Activated T-cell treated with anti-CD3 and anti-CD28 coated beads, Interleukin-2, amount 50 U/mL, for 4 hours (primary cell): ENCODE measurements at places on chromosomes 3 and 15.

- no peak for DNase-seq
Measured at GRCh38 chr3:24185738-24186384, 240.8 kb downstream of the NR1D2 start.

DNA sequence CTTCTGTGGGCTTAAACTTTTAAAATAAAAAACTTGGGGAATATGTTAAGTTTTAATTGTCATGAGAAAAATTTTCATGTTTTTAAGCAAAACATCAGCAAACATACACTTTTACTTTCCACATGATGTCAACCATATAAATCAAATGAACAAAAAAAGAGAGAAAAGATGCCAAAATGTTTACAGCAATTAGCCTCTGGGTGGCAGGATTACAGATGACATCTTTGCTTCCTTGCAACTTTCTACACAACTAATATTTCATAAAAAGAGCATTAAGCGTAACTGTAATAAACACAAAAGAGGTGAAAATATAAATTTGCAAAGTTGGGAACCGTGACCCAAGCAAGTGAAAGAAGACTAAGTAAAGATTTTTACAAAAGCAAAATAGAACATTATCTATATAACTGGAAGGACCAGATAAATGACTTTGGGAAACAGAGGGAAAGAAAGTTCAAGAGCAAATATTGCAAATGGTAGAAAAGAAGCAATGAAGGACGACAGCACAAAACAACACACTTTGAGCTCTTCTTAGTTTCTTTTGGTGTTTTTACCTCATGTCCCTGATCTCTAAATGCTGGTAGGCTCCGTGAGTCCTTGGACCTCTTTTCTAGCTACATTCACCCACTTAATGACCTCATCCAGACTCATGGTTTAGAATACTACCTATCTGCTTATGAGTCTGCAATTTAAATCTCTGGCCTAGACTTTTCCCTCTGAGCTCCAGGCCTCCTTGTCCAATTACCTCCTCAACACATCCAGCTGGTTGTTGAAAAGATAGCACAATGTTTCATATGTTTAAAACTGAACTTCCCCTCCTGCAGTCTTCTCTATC lies 9.4 kb downstream of the TP53BP1 start:
- no peak for DNase-seq

DNA sequence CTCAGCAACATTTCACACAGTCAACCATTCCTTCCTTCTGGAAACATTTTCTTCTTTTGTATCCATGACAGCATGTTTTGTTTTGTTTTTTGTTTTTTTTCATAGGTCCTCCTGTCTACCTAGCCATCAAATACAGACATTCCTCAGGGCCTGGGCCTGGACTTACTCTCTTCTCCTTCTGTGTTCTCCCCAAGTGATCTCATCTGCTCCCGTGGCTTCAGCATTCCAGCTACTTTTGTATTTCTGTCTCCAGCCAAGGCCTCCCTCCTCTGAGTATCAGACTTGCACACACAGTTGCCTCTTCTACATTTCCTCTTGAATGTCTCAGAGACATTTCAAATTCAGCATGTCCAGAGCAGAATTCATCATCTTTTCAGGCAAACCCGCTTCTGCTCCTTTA lies 82.4 kb downstream of the HCN4 start:
- DNase-seq: no peak

- DNase-seq: no peak
Measured at GRCh38 chr3:100525753-100526612, 33.6 kb downstream of the TMEM45A start.

DNA sequence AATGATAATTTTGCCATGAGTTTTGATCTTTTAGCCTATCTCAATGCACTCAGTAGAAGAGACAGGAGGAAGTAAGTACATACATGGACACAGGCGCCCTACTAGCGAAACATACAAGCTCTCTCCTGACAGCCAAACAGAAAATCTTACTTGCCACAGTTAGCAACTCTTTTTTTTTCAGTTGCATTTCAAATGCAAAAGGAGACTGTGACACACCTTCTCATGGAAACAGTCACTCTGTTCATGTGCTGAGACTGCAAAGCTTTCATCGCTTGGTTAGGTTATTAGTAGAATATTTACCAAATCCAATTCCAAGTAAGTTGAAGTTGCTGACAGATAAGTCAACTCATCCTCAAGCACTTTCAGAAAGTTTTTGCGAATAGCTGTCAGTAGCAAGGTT lies 223.3 kb downstream of the FOXP1 start:
- no peak for DNase-seq
